ENCODE measurements at places on chromosomes 7 and 10.

DNA sequence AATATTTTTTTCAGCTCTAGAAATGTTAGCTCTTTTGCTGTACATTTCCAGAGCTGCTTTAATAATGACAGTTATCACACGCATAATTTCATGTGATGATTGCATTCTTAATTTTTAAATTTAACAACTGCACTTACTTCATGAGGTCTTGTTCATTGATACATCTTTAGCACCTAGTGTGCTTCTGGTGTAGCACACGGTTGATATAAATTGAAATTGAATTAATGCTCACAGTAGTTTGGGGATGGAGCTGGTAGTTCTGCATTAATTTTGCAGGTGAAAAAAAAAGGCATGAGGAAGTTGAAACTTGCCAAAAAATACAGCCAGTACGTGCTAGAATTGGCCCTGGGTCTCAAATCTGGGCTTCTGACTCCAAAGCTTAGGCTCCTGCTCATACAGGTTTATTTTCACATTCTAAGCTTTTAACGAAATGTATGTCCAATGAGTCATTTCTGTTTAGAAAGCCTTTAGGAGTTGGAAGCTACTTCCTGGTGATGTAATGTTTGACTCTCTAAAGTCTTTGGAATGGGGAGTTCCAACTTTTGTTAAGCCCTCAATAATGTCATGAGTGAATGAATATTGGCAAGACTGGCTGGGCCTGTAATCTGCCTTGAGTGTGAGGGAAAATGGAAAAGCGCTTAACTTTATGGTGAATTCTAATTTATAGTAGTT, 62.5 kb downstream of the DAGLB start:
- DNase-seq: no peak

DNA sequence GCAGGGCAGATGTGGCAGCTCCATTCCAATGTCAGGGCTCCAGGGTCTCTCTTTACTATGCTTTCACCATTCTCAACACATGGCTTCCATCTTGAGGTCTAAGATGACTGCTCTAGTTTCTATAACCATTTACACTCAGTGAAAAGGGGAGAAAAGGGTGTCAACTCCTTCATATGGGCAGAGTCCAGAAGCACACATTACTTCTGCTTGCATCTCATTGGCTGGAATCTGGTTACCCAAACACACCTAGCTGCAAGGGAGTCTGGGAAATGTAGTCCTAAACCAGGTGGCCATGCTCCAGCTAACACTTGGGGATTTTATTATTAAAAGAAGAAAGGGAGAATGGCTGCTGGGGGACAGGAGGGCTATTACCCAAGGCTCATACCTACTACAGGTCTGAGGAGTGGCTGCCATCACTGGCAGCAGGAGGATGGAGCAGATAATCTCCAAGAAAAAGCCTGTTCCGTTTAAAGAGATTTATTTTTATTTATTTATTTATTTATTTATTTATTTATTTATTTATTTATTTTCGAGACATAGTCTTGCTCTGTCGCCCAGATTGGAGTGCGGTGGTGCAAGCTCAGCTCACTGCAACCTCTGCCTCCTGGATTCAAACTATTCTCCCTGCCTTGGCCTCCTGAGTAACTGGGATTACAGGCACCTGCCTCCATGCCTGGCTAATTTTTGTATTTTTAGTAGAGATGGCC, 29.1 kb upstream of the LBX1 start:
- no peak for DNase-seq

DNA sequence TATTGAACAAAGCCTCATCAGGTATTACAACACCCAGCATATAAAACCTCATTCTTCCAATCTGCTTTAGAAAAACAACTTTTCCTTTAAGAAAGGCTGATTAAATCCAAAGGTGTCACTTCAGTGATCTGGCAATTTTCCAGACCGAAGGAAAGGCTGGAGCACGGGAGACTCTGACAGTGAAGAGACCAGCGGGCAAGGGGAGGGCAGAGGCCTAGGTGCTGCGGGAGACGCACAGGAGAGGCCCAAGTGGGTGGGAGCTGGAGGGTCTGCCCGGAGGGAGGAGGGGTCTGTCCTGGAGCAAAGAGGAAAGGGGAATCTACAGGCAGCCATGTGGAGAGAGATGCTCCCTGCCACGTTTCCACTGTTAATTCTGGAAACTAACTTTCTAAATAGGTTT, 24.3 kb upstream of the PPP2R2D start:
- no peak for DNase-seq

DNA sequence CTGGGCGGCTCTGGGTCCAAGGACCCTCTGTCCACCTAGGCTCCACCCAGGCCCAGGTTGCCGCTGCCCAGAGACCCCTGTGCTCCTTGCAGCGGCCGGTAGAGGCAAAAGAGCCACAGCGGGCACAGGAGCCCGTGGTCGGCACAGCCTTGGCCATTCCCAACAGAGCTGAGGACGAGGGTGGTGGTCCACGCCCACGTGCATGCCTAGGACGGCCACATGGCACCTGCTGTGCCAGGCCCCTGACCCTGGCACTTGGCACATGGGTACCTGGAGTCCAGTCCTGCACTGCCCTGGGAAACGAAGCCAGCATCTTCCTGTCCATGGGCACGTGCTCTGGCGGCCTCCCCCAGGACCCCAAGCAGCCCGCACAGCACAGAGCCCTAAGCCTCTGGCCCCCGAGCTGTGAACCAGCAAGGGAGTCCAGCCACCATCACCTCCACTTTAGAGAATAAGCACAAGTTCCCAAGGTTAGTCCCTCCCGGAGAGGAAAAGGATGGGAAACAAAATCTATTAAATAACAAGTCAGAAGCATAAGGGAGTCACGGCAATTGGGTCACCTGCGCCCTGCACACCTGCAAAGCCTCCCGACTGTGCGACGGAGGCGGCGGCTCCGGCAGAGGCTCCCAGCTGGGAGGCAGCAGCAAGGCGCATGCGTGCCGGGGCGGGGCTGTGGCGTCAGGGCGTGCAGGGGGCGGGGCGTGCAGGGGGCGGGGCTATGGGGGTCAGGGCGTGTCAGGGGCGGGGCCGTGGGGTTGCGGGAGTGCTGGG, 59.1 kb downstream of the STK32C start:
- DNase-seq: no peak

DNA sequence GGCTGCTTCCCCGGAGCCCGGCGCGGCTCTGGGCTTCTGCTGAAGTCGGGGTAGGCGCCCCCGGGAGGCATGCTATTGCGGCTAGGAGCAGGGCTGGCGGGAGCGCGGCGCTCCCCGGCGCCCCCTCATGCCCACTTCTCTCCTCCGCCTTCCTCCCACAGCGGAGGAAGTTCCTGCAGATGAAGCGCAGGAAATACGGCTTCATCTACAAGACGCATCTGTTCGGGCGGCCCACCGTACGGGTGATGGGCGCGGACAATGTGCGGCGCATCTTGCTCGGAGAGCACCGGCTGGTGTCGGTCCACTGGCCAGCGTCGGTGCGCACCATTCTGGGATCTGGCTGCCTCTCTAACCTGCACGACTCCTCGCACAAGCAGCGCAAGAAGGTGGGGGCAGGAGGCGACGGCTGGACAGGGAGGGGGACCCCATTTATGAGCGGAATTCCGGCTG, 479 bp downstream of the CYP26A1 start:
- no peak for DNase-seq
